Esophagus mucosa (tissue), 1 donor: ENCODE measurements at places on chromosomes 5 and 9. TPM values are rescaled to one million over a fixed set of nuclear protein-coding genes. Genes with fewer than 3 reads are reported as not detected.
A peak's percentile ranks its signal among the peaks of the same experiment; 100 is the strongest.

- peak; percentile 20 for ATAC-seq
Observed at GRCh38 chr5:128083811-128084227, 253 bp downstream of the SLC12A2 start.

GRCh38 chr5:40877371-40877988 lies 31.8 kb upstream of the C7 start:
- ATAC-seq = no peak

GRCh38 chr5:160366230-160366629 lies 4.2 kb downstream of the C1QTNF2 start:
- ATAC-seq = no peak

DNA sequence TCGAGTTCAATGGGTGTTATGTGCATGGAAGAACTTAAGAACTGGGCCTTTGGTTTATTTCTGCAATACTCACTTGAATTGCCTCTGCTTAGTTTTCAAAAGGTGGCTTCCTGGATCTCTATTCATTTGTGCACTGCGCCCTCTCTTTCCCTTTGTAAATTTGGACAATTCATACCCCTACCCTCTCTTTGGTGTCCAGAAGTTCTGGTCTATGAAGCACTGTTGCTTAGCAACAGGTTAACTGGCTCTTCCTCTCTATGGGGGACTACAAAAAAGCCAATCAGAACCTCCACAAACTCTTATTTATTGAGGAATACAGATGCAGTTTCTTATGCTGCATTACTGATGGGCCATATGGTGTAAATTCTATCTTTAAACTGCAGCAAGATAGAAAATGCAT lies 13.5 kb upstream of the FAM120A start:
- ATAC-seq = no peak

- no peak for ATAC-seq
Observed at GRCh38 chr9:91234523-91234922, 127.2 kb downstream of the AUH start.

DNA sequence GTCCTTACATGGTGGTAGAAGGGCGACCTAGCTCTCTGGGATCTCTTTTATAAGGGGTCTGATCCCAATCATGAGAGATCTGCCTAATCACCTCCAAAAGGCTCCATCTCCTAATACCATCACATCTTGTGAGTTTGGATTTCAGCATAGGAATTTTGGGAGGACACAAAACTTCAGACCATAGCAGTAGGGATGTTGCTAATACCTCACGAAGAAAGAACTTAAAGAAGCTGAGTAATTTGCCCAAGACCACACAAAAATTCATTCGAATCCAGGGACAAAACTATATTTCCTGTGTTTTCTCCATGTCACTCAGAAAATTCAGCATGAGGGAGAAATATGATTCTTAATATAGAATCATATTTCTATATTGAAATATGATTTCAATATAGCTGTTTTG lies 32.7 kb downstream of the MTAP start:
- ATAC-seq = no peak

GRCh38 chr5:43400082-43400481 lies 12.1 kb downstream of the CCL28 start:
- no peak for ATAC-seq

DNA sequence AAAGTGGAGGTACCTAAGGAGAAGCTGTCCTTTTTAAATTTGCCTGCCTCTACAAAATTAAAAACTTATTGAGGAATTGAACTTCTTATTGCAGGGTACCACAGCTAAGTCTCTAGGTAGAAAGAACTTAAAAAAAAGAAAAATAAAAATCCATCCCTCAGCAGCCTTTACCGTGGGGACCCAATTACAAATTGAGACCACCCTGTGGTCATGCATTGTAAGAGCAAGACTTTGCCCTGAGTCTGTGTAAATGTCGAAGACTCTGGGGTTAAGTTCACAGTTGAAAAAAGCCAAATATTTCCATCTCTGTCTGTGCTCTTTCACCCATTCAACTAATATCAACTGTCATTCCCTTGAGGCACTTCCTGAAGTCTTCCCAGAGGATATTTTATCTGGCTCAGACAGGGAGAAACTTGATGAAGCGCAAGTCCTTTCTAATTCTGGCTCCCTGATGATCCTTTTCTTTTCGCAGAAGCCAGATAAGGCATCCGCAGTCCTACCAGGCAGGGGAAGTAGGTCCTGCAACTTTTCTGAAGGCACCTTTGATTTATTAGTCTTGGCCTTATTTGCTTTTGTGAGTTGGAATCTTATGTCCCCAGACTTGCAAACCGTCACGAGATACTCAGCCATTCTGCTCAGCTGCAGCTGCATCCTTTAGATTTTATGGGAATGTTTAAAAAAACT lies 323.8 kb upstream of the WWC1 start:
- ATAC-seq = no peak

DNA sequence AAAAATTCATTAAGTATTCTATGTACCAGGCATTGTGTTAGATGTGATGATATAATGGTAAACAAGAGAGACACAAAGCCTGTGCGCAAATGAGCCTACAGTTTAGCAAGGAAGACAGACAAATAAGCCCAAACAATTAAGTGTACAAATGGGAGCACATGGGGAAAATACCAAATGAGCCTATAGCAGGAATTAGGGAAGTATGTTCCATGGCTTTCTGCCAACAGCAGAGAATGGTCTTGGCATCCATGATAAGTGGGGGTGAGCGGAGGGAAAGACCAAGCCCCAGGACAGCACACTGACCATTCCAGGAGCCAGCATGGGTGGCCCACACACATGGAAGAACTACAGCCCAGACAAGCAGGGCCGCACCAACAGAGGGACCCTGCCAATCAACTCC lies 369.7 kb downstream of the DEPDC1B start:
- no peak for ATAC-seq

DNA sequence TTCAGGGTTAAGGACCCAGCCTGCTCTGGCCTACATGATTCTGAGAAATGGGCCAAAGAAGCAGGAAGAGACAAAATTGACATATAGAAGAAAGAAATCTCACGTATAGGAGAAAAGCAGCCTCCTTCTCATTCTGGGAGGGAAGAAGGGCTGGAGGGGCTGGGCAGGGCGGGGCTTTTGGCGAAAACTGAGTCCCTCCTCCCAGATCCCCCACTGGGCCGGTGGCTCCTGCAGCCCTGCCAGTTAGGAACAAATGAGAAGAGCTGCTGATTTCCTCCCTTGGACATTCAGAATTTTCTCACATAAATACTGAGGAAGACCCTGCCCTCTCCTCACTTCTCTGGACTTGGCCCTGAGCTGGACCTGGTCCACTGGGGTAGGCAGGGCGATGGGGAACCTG lies at the start of gene WNT8A:
Gene WNT8A, plus strand, starts transcription at position 332 of the 400 bp plus-strand sequence. CDS start 95 bp downstream, outside the sequence.
- ATAC-seq = no peak

DNA sequence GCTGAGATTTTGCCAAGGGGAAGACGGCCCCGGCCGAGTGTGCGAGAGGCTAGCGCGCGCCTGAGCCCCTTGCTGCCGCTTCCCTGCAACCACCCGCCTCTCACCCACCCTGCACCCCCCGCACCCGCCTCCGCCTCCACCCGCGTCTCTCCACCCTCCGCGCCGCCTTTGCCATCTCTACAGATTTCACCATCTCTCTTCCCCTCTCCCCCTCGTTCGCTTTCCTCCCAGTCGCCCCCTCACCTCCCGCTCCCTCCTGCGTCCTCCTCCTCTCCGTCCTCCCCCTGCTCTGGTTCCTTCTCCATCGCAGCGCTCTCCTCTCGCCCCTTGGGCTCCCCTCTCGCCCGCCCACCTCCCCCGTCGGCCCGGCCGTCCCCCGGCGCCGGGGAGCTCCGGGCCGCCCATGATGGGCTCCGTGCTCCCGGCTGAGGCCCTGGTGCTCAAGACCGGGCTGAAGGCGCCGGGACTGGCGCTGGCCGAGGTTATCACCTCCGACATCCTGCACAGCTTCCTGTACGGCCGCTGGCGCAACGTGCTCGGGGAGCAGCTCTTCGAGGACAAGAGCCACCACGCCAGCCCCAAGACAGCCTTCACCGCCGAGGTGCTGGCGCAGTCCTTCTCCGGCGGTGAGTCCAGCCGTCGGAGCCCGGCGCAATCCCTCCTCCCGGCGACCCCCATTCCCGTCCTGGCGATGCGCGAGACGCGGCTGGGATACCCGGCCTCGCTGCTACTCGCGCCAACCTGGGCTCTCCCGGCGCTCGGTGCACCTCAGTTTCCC lies at the start of gene PRDM12:
Gene PRDM12, plus strand, starts transcription at position 344 of the 778 bp plus-strand sequence. Its CDS starts 60 bp downstream, at position 404.
- no peak for ATAC-seq

- ATAC-seq = no peak
Observed at GRCh38 chr9:1303932-1304331, 253.8 kb downstream of the DMRT2 start.

DNA sequence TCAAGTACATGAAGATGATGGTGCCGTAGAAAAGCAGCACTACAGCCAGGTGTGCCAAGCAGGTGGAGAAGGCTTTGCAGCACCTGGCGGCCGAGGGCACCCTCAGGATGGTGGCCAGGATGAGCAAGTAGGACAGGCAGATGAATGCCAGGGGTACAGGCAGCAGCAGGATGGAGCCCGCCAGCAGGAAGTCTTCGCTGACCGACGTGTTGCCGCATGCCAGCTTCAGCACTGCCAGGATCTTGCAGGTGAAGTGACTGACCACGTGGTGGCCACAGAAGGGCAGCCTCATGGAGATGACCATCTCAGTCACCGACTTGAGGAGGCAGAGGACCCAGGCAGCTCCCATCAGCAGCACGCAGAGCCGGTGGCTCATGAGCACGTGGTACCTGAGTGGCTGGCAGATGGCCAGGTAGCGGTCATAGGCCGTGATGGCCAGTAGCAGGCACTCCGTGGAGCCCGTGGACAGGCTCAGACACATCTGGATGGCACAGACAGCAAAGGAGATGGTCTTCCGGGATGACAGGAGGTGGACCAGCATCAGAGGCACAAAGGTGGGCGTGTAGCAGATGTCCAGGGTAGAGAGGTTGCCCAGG lies 482 bp downstream of the OR13J1 start:
- ATAC-seq = peak; percentile 46

DNA sequence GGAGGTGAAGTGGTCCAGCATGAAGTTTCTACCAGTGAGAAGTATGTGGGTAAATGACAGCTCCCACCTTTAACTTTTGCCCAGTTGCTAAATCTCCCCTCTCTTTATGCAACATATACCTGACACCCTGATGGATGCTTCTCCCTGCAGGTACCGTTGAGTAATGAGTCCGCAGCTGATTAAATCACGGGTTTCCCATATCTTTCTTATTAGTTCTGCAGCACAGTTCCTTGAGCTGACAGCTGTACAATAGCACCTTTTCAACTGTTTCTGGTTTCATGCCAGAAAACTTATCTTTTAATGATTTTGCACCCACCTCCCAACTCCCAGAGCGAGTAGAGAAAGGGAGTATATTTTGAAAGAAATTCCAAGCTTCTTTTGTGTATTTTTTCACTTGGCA lies 161.0 kb upstream of the TUT7 start:
- no peak for ATAC-seq

GRCh38 chr5:158591301-158591863 lies 508.3 kb downstream of the EBF1 start:
- ATAC-seq = no peak

The LCN1 gene
- total RNA-seq = not detected

The FAM153A gene
- 3.1 TPM for total RNA-seq

The PCDHB14 gene
- total RNA-seq = 2.0 TPM

The CCNG1 gene
- 73.5 TPM for total RNA-seq

The CRHBP gene
- total RNA-seq = 0.36 TPM

The SCAI gene
- total RNA-seq = 3.0 TPM

The CDX1 gene
- not detected for total RNA-seq
